Cardiac septum (tissue), 1 donor: ENCODE measurements at places on chromosomes 13 and 19.
A peak's percentile ranks its signal among the peaks of the same experiment; 100 is the strongest.

DNA sequence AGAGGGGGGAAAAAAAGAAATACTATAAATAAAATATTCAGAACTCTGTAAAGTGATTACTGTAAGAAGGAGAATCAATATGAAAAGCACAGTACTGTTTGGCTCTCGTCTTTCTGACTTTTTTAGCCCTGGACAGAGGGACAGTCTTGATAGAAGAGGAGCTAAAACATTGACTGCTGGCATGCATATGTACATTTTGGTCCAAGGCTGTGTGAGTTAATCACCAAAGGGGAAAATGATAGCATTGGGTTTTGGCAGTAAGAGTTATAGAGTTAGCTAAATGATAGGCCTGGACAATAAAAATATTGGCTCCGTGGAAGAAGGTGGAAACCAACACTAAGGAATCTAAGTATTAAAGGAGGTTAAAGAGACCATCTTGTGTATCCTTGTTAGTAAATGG, 50.3 kb downstream of the RAP2A start:
- no peak for DNase-seq

- DNase-seq, result no peak
These were observed 32.1 kb downstream of the RASL11A start for GRCh38 chr13:27302643-27303262.

- no peak for DNase-seq
These were observed 1.4 kb upstream of the PRKD2 start for GRCh38 chr19:46718157-46718933.

DNA sequence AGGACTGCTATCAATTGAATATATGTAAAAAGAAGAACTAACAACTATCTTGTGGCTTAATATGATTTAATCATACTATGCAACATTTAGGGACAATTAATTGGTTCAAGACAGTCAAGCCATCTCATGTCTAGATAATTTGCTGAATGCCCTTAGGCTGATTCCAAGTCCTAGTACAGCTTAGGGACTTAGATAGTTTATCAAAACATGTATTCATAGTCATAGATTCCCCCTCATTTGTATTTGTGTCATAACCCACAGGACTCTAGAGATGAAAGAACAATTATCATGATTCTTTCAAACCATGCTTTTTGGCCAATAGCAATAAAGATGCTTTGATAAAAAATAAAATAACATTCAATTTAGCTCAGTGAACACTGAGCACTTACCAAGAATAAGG, 607.6 kb downstream of the SLITRK1 start:
- no peak for DNase-seq

GRCh38 chr13:113098162-113098732, 7.3 kb upstream of the F7 start:
- no peak for DNase-seq

- no peak for DNase-seq
These were observed 2.1 kb downstream of the CALM3 start for GRCh38 chr19:46603195-46603637.

- DNase-seq, result no peak
These were observed 130.9 kb downstream of the ZDHHC20 start for GRCh38 chr13:21328201-21328600.

DNA sequence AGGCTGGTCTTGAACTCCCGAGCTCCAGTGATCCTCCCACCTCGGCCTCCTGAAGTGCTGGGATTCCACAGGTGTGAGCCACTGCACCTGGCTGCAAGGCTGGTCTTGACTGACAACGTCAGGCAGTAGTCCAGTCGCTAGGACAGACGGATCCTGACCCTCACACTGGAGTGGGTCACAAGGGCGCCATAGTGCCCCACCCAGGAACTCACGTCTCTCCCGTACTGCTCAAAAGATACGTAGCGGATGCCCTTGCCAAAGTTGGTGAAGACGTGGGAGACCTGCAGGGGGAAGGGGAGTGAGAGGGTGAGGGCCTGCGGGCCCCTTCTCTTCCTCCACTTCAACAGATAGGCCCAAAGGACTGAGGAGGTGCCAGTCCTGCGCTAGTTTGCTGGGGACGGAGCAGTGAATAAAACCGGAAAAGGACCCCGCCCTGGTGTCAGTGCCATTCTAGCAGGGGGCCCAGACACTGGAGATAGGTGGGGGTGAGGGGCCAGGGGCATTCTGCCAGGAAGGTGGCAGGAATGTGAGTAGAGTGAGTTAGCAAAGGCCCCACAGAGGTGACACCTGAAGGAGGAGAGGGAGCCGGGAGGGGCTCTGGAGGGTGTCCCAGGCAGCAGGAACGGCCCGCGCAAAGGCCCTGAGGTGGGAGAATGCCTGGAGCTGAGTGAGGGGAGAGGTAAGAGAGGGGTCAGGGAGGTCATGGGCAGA, 11.9 kb downstream of the MRPS12 start:
- no peak for DNase-seq

GRCh38 chr19:29014857-29015436, 198.0 kb downstream of the UQCRFS1 start:
- peak; percentile 54 for DNase-seq

DNA sequence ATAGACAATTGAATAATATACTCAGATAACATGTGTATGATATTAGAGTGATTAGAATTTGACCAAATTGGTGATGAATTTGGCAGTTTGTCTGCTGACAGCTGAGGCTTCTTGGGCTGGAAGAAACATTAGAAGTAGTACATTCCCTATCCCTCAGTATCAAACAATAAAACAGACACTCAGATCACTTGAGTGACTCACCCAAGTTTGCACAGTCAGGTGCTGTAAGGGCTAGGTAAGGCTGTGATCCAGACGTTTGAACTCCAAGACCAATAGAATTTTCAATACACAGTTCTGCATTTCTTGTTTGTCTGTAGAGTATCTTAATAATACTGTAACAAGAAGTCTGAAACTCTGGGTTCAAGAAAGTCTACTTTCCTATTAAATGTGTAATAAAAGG, 223.5 kb downstream of the POSTN start:
- no peak for DNase-seq

- no peak for DNase-seq
These were observed 533.0 kb downstream of the MYO16 start for GRCh38 chr13:109162248-109163036.

DNA sequence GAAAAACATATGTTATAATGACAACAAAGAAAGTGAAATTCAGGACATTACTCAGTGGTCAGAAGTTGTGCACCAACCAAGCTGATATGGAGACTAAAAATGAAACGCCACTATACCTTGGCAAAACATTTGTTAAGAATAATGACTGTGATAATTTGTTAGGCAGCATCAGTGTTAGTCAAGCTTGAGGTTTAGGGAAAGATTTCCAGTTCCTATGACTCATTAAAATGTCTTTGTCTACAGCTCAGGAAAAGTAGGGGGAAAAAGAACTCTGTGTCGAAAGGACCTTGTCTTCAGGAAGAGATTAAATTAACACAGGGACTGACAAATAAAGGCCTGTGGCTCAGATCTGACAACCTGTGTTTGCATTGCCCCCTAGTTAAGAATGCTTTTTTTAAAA, 764.1 kb upstream of the SLITRK6 start:
- DNase-seq, result no peak

GRCh38 chr13:84524586-84524985, 642.3 kb upstream of the SLITRK1 start:
- DNase-seq, result no peak

DNA sequence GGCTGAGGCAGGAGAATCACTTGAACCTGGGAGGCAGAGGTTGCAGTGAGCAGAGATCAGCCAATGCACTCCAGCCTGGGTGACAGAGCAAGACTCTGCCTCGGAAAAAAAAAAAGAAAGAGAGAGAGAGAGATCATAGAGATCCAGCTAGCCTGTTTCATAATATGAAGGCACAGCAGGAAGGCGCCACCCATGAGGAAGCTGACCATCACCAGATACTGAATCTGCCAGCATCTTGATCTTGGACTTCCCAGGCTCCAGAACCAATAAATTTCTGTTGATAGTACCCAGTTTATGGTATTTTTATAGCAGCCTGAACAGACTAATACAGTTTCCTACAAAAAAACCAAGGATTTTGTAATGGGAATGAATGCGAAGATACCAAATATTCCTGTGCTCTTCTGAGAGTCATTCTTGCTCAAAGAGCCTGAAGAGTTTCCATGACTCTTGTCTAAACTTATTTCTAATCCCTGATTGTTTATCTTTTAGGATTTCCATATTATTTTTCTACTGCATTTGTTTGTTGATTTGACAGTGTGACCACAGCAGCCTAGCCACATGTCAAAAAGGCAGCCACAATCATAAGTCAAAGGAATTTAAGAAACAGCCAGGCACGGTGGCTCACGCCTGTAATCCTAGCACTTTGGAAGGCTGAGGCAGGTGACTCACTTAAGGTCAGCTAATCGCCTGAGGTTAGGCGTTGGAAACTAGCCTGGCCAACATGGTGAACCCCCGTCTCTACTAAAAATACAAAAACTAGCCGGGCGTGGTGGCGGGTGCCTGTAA, 37.7 kb upstream of the PDCD5 start:
- no peak for DNase-seq

DNA sequence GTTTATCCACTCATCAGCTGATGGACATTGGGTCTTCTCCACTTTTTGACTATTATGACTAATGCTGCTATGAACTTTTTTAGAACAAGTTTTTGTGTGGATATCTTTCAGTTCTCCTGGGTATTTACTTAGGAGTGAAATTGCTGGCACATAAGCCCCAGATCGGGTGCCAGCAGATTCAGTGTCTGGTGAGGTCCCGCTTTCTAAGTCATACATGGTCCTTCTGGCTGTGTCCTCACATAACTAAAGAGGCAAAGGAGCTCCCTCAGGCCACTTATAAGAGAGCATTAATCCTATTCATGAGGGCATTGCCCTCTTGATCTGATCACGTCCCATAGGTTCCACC, 600 bp upstream of the ZNF226 start:
- DNase-seq, result no peak

DNA sequence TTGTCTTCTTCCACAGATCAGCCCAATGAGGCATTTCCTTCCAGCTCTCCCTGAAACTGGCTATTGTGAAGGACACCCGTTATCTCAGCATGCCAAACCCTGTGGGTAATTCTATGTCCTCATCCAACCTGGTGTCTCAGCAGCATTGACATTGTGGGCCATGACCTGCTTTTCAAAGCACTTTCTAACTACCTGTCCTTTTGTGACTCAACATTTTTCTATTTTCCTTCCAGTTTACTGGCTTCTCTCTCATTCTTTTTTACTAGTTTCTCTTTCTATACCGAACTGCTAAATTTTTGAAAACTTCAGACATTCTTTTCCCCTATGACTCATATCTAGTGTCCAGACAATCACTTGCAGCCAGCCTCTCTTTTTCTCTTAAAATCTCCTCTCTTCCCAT, 136.4 kb upstream of the HTR2A start:
- DNase-seq, result no peak

- DNase-seq, result no peak
These were observed 15.2 kb upstream of the PPP1R12C start for GRCh38 chr19:55132453-55133129.

GRCh38 chr19:32196690-32197420, 148.6 kb upstream of the ZNF507 start:
- no peak for DNase-seq

DNA sequence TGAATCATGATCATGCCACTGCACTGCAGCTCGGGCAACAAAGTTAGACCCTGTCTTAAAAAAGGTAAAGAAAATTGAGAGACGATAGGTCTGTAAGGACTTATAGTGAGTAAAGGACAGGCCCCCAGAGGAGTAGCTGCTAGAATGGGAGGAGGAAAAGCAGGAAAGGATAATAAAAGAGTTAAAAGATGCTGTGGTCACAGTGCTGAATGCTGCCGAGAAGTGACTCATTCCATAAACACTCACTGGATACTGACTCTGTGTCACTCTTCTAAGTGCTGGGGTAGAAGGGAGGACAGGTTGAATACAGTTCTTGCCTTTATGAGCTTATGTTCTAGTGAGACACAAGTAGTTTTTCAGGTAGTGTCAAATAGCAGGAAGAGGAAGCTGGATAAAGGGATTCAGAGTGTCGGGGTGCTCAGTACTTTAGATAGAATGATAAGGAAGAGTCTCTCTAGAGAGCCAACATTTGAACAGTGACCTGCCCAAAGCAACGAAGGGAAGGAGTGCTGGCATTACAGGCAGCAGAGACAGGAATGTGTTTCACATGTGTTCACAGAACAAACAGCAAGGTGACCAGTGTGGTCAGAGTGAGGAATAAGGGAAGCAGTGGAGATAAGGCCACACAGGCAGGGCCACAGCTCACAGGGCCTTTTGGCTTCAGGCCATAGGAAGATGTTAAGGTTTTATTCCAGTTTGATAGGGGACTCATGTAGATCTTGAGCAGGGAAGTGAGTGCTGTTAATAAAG, 1240.5 kb downstream of the UQCRFS1 start:
- no peak for DNase-seq

DNA sequence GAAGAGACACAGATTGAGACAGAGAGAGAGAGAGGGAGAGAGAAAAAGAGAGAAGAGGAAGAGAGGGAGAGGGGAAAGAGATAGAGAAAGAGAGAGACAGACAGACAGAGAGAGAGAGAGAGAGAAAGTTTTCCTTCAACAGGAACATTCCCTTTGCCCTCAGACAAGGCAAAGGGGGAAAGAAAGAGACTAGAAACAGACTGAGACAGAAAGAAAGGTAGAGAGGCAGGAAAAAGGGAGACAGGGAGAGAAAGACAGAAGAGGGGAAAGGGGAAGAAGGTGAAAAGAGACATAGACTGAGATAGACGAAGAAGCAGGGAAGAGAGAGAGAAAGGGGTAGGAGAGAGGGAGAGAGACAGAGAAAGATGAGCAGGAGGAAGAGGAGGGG, 18.5 kb upstream of the ZNF175 start:
- no peak for DNase-seq

GRCh38 chr19:38617764-38618589, at the start of gene MAP4K1:
MAP4K1 (minus strand) TSS chr19:38617953; CDS start chr19:38617895, 58 bp downstream.
- peak; percentile 82 for DNase-seq

DNA sequence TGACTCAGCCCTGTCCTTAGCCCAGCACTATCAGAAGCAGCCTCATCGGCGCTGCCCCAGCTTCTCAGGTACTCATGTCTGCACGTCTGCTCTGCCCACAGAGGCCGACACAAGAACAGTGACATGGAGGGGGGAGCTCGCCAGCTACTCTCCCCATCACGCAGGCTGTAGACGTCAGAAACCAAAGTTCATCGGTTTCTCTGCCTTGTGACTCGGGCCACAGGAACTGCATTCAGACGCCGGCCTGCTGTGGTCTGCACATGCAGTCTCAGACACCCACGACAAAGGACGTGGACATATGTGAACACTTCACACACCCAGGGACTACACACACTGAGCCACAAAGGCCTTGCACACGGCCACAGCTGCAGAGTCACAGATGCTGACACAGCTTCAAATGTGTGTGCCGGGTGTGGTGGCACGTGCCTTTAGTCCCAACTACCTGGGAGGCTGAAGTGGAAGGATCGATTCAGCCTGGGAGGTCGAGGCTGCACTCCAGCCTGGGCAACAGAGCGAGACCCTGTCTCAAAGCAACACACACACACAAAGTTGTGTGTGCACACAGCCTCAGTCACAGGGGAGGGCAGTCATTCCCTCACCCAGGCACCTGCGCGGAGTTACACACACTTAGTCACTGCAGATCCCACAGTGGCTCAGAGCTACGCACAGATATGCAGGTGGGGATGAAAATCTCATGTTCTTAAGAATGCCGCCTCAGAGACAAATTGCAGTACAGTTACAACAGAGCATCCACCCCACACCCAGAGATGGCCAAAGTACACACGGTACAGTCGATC, 4.9 kb upstream of the ZFP36 start:
- DNase-seq, result no peak
